Stomach (tissue), 19 donors: ENCODE measurements at places on chromosomes 4 and X. TPM values are rescaled to one million over a fixed set of nuclear protein-coding genes. Genes with fewer than 3 reads are reported as not detected.
A peak's percentile ranks its signal among the peaks of the same experiment; 100 is the strongest.

- H3K27me3 ChIP-seq = no peaks in the 10 kb centered on the region
- H3K4me3 ChIP-seq = no peak overlapping the region
- no peaks in the 10 kb centered on the region for H3K36me3 ChIP-seq
- H3K4me1 ChIP-seq = no peaks in the 10 kb centered on the region
- no peak for DNase-seq
- no peak overlapping the region for H3K27ac ChIP-seq
Observed at GRCh38 chr4:36027203-36027602, 217.1 kb downstream of the ARAP2 start.

DNA sequence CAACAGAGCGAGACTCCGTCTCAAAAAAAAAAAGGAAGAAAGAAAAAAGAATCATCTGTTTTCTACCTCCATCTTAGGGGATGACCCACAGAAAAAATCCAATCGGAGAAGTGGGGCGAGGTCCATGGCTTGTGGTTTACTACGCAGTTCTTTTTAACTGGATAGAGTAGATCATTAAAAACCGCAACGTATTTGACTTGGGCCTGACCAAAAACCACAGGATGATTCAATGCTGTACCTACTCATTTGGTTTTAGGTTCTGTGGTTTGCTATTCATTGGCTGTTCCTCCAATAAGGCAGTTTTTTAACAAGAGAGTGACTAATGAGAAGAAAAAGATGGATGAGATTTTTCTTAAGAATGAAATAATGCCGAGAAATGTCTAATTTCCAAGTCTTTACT is 83.7 kb downstream of the FREM3 start:
- H3K36me3 ChIP-seq = no peaks in the 10 kb centered on the region
- no peak overlapping the region for H3K27ac ChIP-seq
- no peak overlapping the region for H3K4me3 ChIP-seq
- H3K27me3 ChIP-seq = no peaks in the 10 kb centered on the region

GRCh38 chr4:123121241-123121907 is 199.0 kb upstream of the NUDT6 start:
- H3K27me3 ChIP-seq = no peaks in the 10 kb centered on the region
- H3K4me1 ChIP-seq = no peaks in the 10 kb centered on the region
- no peak overlapping the region for H3K4me3 ChIP-seq
- DNase-seq = peak; percentile 34
- H3K27ac ChIP-seq = no peak overlapping the region

DNA sequence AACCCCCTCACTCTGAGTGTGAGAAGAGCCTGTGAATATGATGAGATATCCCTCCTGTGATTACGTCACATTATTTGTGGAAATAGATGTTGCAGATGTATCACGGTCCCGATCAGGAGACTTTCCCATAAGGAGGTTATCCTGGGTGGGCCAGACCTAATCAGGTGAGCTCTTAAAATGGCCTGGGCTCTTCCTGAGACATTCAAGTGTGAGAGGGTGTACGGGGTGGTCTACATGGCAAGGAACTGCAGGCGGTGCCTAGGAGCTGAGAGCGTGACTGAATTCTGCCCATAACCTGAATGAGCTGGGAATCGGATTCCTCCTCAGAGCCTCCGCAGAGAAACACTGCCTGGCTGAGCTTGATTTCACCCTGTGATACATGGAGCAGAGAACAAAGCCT is 12.9 kb upstream of the CENPVL1 start:
- no peaks in the 10 kb centered on the region for H3K36me3 ChIP-seq
- peaks cover 9% of the 10 kb centered on the region for H3K27me3 ChIP-seq
- DNase-seq = no peak
- no peak overlapping the region for H3K4me3 ChIP-seq
- H3K27ac ChIP-seq = no peak overlapping the region
- H3K4me1 ChIP-seq = no peaks in the 10 kb centered on the region

OPN1MW gene
- polyA plus RNA-seq = not detected

GRCh38 chr4:3687538-3687937 is 78.6 kb upstream of the ADRA2C start:
- no peak overlapping the region for H3K4me3 ChIP-seq
- H3K27ac ChIP-seq = no peak overlapping the region
- no peaks in the 10 kb centered on the region for H3K36me3 ChIP-seq
- H3K4me1 ChIP-seq = no peaks in the 10 kb centered on the region

F8A2 gene
- polyA plus RNA-seq = not detected

KLB gene
- polyA plus RNA-seq = 0.06 TPM

- H3K4me1 ChIP-seq = no peaks in the 10 kb centered on the region
- no peak overlapping the region for H3K4me3 ChIP-seq
- no peak overlapping the region for H3K27ac ChIP-seq
- H3K36me3 ChIP-seq = no peaks in the 10 kb centered on the region
Observed at GRCh38 chr4:90187148-90187884, 60.1 kb downstream of the CCSER1 start.

CSAG3 gene
- polyA plus RNA-seq = not detected

STATH gene
- not detected for polyA plus RNA-seq

DNA sequence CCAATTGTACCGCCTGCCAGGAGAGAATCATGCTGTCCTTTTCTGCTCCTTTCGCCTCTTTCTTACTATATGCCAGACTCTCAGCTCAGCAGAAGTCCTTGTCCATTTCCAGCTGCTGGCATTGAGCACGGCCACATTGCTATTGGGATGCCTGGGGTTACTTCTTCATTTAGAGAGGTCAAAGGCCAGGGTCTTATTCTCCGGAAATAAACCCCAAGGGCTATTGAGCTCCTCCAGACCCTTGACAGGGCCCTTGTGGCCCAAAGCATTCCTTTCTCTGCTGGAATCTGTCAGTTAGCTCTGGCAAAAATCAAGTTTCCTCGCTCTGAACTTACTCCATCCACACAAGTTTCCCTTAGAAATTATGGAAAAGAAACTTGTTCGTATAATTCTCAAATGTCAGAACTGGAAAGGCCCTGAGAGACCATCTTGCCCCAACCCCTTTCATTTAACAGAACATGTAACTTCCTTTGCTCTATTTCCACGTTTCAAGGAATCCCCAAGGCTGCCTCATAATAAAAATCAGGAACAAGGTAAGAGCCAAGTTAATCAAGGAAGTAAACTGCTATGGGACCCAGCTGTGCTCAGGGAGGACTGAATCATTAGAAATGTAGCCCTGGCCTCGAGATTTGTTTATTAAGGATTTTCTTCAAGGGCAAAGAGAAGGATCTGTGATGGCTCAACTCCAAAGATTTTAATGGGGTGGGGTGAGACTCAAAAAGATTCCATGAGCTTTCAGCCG is 11.8 kb downstream of the AKAP4 start:
- no peaks in the 10 kb centered on the region for H3K27me3 ChIP-seq
- DNase-seq = no peak
- H3K4me3 ChIP-seq = no peak overlapping the region
- no peaks in the 10 kb centered on the region for H3K36me3 ChIP-seq
- H3K4me1 ChIP-seq = peaks cover 9% of the 10 kb centered on the region

TCEANC gene
- polyA plus RNA-seq = 1.2 TPM

TDO2 gene
- polyA plus RNA-seq = 0.56 TPM

GPR143 gene
- 2.3 TPM for polyA plus RNA-seq

RPS6KA6 gene
- polyA plus RNA-seq = 1.5 TPM

GRCh38 chrX:18422886-18423285 is 2.5 kb upstream of the CDKL5 start:
- no peak overlapping the region for H3K27ac ChIP-seq
- H3K4me3 ChIP-seq = no peak overlapping the region
- H3K36me3 ChIP-seq = no peaks in the 10 kb centered on the region
- no peaks in the 10 kb centered on the region for H3K27me3 ChIP-seq

DNA sequence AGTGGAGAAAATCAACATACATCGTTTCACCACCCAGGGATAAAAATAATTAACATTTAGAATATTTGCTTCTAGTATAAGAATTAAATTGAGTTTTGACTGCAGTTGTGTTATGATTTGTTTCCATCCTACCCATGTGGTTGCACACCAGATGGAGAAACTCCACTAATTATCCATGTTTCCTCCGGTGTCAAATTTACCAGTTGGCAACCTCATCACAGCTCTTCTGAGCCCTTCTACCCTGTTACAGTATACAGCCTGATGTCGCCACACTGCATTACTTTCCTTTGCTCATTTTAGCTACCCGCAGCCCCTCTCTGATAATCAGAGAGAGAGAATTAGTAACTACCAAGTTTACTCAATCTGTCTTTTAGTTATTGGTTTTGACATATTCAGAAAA is 411.2 kb downstream of the DTHD1 start:
- no peaks in the 10 kb centered on the region for H3K36me3 ChIP-seq
- H3K27ac ChIP-seq = no peak overlapping the region
- H3K4me1 ChIP-seq = no peaks in the 10 kb centered on the region
- DNase-seq = no peak

DNA sequence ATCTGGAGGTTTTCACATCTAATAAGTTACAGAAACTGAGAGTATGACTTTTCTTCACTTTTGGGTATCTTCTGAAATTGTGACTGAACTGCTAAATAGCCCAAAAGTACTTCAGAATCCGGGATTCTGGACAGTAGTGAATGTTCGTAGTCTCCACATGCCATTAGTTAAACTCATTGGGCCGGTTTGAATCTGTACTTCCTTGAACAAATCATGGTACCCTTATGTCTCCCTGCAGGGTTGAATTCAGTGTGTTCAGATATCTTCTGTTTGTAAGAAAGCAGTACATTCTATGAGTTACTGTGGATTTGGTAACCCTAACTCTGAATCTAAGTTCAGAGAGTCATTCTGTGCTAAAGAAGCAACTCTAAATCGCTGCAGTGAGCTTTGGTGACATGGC is 33.6 kb downstream of the FAM193A start:
- no peak for DNase-seq
- no peaks in the 10 kb centered on the region for H3K27me3 ChIP-seq
- no peak overlapping the region for H3K4me3 ChIP-seq
- peaks cover 16% of the 10 kb centered on the region for H3K4me1 ChIP-seq
- H3K27ac ChIP-seq = no peak overlapping the region

GRCh38 chr4:114479595-114479994 is 119.0 kb upstream of the UGT8 start:
- H3K36me3 ChIP-seq = no peaks in the 10 kb centered on the region
- H3K27me3 ChIP-seq = no peaks in the 10 kb centered on the region
- no peak overlapping the region for H3K4me3 ChIP-seq
- peak; percentile 27 for DNase-seq
